ENCODE measurements at places on chromosomes 7 and 10.

DNA sequence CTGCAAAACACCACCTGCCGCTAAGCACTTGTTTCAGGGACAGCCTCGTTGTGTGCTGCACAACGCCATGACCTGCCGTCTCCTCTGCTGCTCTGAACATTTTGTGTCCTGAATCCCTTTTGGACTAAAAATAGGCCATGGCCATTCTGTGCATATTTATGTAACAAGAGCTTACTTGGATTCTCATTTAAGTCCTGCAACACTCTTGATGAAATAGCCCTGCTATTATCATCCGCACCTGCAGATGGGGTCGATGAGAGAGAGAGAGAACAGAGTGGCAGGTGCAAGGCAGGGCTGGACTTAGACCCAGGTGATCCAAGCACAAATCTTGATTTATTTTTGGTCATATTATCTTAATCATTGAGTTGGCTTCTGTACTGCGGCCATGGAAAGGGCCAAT lies 121.2 kb upstream of the PRKCQ start:
- DNase-seq: no peak

DNA sequence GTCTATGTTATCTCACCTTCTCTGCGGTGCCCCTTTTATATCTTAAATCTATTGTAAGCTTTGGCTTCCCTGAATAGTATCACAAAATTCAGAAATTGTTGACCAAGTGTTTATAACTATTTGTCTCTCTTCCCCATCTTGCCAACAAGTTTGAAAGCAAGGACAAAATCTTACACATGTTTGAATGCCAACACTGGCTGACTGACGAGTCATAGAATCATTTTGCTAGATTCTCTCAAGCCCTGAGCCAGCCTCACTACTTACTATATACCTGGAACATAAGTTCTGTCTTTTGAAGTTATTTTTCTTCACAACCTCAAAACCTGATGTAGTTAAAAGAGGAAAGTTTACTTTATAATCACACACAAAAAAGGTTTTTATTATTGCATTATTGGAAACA lies 700.7 kb downstream of the PHTF2 start:
- DNase-seq: no peak

GRCh38 chr7:368651-369475 lies 78.9 kb downstream of the FOXL3 start:
- no peak for DNase-seq

DNA sequence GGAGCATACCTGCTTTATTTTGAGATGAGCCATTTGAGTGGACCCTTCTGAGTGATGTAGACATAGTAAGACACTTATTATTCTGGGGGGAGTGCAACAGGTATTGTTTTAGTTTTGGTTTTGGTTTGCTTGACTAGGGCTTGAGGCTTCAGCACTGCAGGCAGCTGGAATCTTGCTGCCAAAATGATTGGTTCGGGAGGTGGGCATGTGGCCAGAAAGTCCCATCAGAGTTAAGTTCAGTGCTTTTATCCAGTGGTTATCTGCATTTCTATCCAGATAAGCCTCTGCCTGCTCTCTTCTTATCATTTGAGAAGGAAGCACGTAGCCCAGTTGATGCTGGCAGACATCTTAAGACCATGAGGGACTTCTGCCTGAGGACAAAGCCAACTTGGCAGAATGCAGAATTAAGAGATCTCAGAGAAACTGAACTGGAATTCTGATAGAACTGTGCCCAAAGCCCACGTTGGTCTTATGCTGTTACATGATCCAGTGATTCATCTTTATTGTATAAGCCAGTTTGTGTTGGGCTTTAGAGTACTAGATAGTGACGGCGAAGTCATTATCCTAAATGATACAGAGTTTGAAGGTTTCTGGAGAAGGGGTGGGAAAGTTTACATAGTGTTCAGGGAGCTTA lies 9.6 kb upstream of the JAZF1 start:
- DNase-seq: no peak

DNA sequence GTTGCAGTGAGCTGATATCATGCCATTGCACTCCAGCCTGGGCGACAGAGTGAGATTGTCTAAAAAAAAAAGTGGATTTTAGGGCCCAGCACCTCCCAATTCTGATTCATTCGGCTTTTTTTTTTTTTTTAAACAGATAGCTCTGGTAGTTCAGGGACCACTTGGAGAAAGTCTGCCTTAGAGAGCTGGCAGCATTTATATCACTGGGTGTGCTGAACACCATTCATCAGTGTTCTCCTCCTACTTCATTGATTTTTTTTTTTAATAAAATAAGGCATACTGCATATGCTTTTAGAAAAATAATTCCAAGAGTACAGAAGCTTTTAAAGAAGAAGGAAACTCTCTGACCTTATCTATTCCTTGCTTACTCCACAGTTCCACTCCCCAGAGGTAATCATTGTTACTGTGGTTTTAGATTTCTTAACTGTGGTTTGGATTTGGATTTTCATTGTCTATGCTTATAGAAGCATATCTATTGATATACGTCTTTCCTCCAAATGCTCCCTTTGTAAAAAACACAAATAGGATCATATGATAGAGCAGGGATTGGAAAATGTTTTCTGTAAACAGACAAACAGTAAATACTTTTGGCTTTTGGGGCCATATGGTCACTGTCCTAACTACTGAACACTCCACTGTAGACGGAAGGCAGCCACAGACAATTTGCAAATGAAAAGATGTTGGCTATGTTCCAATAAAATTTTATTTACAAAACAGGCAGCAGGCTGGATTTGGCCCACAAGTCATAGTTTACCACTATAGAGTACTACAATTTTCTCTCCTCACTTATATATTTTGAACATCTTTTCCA lies 21.1 kb upstream of the SAR1A start:
- no peak for DNase-seq

DNA sequence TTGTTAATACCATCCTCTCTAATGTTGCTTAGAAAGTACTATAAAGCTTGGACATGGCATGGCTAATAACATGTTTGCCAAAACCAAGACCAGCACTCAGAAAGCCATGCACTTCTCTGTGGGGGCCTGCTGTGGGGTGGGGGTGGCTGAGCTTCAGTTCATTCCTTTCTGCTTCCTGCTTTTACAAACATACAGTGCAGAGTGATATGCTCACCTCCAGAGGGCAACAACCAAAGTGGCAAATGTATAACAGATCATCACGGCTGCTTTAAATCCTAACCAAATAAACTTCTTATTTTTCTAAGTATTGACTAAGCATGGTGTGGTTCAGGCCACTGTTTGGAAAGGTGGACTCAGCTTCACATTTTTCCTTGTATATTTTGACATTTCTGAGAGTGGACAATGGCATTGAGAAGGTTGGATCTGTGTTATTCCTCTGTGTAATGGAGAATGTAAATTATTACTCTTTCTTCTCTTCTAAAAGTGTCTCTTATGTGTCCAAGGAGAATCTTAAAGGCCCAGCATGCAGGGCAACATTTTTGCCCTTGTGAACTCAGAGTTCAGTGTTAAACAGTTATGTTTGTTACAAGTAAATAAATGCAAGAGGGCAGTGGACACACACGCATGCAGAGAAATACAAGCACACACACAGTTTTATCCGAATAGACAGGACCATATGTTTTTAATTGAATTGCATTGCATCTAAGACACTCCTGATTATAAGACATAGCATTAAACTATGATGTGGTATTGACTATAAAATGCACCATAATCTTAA lies 186.1 kb downstream of the HERPUD2 start:
- DNase-seq: no peak

GRCh38 chr10:35934642-35934995 lies 292.5 kb upstream of the FZD8 start:
- DNase-seq: no peak

DNA sequence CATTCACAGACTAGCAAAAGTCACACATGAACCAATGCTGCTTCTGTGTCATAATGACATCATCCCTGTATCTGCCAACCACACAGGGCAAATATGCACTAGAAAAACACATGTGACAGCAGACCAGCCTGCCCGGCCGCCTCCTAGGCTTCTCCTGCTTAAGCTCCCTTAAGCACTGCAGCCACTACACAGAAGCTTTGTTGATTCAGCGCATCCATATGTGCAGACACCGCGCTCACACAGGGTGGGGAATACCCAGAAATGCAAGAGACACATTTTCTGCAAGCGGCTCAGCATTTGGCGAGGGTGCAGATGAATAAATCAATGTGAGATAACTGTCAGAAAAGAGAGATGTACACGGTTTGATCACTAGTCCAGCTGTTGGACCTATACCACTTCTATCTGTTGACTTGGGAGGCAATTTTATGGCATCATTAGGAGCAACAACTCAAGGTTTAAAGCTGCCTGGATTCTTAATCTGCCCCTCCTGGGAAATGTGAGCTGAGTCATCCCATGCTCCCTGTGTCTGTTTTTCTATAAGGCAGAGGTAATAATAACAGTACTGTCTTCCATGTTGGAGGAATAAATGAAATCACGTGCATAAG lies 33.4 kb downstream of the CPXM2 start:
- no peak for DNase-seq

GRCh38 chr10:110456046-110456445 lies 41.7 kb upstream of the DUSP5 start:
- no peak for DNase-seq

DNA sequence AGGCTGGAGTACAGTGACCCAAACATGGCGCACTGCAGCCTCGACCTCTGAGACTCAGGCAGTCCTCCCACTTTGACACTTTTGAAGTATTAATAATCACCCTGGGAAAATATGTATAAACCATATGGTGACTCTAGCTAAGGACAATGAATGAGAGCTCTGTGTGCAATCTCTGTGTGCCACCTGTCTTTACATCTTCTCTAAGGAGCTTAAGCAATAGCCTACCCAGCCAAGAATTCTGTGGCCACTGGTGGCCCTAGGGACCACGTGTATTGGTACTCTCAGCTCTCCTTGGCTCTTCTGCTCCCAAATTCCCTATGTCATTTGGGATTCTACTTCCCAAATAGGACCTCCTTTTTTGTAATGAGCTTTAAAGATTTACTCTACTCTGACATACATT lies 23.7 kb downstream of the FGF8 start:
- no peak for DNase-seq

GRCh38 chr7:110417611-110418010 lies 673.3 kb upstream of the LRRN3 start:
- DNase-seq: no peak

DNA sequence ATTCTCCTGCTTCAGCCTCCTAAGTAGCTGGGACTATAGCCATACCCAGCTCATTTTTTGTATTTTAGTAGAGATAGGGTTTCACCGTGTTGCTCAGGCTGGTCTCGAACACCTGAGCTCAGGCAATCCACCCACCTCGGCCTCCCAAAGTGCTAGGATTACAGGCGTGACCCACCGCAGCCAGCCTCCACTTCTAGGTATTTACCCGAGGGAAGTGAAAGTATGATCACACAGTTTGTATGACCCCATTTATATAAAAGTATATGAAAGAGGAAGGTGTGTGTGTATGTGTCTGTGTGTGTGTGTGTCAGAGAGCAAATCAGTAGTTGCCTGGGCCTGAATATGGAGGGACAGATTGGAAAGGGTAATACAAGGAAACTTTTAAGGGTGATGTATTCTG lies 2.0 kb upstream of the PURB start:
- no peak for DNase-seq

- DNase-seq: peak; percentile 46
These were observed 79.7 kb downstream of the CDH23 start for GRCh38 chr10:71476228-71477011.

GRCh38 chr7:88253640-88254039 lies 33.8 kb upstream of the SRI start:
- no peak for DNase-seq

DNA sequence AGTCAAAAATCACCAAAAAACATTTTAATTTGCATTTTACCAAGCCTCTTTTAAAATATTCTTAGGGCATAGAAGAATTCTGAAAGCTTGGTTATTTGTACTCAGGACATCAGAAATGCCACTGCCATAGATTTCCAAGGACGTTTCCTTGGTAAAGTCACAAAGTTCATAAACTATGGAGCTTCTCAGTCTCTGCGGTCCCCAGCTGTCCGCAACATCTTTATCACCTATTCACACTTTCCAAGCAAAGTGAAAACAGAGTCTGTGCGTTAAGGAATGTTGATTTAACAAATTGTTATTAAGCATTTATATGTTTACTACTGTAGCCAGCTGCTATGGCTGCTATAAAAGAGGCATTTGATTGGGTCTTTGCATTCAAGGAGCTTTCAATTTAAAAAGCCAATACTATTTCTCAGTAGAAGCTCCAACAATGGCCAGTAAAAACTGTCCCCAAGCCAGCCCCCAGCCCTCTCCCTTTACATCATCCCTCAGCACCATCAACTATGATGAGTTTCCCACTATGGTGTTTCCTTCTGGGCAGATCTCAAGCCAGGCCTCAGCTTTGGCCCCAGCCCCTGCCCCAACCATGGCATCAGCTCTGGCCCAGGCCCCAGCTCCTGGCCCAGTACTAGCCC lies 36.8 kb downstream of the CADPS2 start:
- DNase-seq: no peak

- DNase-seq: no peak
These were observed 102.8 kb upstream of the MBL2 start for GRCh38 chr10:52875336-52875735.

DNA sequence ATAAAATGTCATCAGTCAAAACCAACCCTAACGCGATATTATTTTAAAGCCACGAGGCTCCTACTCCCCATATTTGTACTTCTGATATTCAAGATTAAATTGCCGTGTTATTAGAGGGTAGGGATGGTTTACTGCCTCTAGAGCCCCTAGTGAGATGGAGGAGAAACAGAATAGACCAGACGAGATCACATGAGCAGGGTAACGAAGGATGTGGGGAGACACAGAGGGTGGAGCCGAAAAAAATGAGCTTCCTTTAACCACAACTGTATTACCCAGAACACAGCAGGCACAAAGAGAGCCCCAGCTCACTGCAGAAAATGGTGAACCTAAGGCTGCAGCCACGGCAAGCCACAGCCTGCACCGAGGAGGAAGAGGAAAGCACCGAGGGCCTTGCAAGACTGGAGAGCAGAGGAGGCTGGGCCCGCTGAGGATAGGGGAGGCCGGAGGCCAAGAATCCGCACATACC lies 14.3 kb downstream of the ZC3HAV1 start:
- peak; percentile 38 for DNase-seq

DNA sequence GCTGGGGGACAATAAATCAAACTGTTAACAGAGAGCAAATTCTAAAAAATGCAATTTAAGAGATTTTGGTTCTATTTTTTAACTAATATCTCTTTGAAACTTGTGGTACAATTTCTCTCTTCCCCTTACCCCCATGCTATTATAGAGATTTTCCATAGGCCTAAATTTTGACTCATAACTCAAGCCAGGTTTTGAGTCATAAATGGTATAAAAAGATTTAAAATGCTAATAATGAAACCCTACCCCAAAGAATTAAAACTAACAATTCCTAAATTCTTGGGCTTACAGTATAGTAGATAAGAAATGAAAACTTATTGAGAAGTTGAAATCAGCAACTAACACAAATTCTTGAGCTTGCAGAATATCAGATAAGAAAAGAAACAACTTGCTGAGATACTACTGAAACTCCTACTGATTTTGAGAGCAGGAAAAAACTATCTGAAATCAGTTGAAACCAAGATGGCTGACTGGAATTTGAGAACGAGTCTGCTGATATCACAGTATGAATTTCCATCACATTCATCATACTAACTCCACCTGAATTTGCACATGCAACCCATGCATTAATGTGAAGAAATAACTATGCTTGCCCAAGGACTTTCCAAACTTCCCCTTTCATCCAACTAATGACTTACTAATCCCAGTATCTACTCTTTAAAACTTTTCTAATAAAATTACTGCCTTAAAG lies 36.3 kb downstream of the POT1 start:
- DNase-seq: no peak

- DNase-seq: no peak
These were observed 1017.6 kb downstream of the TYW1 start for GRCh38 chr7:68014031-68014736.
